Right ventricle myocardium superior (tissue), 1 donor: ENCODE measurements at places on chromosomes 3 and 15. TPM values are rescaled to one million over a fixed set of nuclear protein-coding genes. Genes with fewer than 3 reads are reported as not detected.

The RAB6B gene
- total RNA-seq: 48.5 TPM

The PCLAF gene
- total RNA-seq: 0.59 TPM

The GNAT1 gene
- total RNA-seq: not detected

The SECISBP2L gene
- total RNA-seq: 34.2 TPM

The HDAC11 gene
- total RNA-seq: 40.7 TPM

GRCh38 chr15:56729561-56729960 is 3.7 kb downstream of the ZNF280D start:
- no peak for DNase-seq

- no peak for DNase-seq
These were observed 5.5 kb upstream of the COLQ start for GRCh38 chr3:15527031-15527459.

DNA sequence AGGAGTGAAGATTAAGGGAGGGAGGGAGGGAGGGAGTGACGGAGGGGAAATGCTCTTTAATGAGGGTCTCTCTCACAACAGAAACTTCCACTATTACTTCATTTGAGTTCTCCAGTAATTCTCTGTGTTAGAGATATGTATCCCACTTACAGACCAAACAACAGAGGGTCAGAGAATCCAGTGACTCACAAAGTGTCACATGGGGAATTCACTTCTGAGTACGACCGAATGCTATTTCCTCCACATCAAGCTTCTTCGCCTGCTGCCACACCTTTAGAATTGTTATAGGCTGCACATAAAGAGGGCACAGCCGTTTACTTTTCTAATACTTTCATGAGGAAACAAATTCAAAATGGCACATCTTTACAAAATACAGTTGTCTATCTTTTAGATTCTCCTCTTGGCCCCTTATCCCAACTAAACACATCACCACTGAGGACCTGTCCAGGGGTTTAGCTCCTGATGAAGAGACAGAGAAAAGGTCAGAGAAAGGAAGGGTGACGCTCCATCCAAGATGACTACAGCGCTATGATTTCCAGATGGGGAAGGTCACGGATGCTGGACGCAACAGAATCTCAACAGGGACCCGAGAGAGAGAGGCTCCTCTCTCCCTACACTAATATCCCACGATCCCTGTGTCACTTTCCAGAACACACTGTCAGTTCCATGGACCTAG is 119.0 kb downstream of the XXYLT1 start:
- DNase-seq: no peak

DNA sequence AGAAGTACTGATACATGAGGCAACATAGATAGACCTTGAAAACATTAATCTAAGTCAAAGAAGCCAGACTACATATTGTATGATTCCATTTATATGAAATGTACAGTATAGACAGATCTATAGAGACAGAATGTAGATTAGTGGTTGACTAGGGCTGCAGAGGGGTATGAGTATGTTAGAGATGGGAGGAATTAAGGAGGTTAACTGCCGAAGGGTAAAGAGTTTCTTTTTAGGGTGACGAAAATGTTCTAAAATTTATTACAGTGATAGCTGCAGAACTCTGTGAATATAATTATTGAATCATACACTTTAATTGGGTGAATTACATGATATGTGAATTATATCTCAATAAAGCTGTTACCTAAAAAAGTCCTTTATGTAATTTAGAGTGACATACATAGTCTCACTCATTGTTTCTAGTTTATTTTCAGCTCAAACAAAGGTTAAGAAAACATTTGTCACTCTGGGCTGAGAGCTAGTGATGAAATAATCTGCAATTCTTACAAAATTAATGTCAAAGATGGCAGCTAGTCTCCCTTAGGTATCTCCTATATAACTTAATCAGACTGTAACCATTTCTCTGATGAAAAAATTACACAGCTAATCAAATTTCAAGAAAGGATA is 61.4 kb downstream of the DENND4A start:
- no peak for DNase-seq

GRCh38 chr3:171542976-171543375 is 82.8 kb upstream of the TNIK start:
- no peak for DNase-seq
